ENCODE measurements at places on chromosomes 3 and 15. TPM values are rescaled to one million over a fixed set of nuclear protein-coding genes. Genes with fewer than 3 reads are reported as not detected.

Gene RFC4
- 45.6 TPM for polyA plus RNA-seq

Gene CGNL1
- 65.3 TPM for polyA plus RNA-seq

Gene LYZL4
- not detected for polyA plus RNA-seq

Gene DALRD3
- polyA plus RNA-seq: 72.7 TPM

Gene BNC1
- 0.23 TPM for polyA plus RNA-seq

Gene MAPK6
- polyA plus RNA-seq: 42.3 TPM

Gene KLHL25
- polyA plus RNA-seq: 12.8 TPM

Gene ACVR2B
- 19.0 TPM for polyA plus RNA-seq

Gene ARGFX
- not detected for polyA plus RNA-seq

GRCh38 chr15:55254916-55255679, 34.5 kb downstream of the RAB27A start:
- no peak for DNase-seq

DNA sequence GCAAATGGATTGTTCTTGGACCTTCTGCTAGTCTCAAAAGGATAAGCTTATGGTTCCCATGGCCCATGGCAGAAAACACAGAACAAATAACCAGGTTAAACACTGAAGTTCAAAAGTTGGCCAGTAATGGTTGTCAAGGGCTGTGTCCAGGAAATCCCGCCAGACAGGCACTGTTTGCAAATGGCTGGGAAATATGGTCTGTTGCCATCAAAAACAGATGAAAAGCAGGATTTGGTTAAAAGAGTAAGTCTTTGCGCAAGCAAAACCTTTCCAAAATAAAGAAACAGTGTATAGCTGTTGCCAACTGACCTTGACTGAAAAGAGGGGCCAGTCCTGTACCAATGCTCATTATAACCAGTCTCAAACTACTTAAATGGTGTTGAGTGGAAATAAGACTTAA, 58.6 kb downstream of the WWTR1 start:
- DNase-seq: no peak

- no peak for DNase-seq
These were observed 9.2 kb upstream of the ATP8B4 start for GRCh38 chr15:50128266-50128665.

GRCh38 chr3:71601811-71602210, 18.3 kb upstream of the FOXP1 start:
- no peak for DNase-seq

DNA sequence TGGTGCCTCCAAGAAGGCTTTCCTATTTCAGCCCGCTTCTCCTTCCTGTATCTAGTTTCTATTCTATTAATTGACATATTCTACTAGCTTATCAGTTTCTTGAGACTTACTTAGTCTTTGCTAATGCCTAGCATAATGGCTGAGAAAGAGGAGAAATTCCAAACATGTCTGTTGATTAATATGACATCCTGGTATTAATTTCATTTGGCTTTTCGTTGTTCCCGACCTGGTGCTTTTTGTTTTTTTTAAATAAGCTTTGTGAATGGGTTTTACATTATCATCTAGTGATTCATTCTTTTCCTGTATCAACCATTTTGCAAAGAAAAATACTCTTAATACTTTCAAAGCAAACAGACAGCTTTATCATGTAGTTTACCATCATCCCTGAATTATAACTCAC, 13.1 kb downstream of the WDR53 start:
- DNase-seq: no peak

GRCh38 chr15:64185146-64185911, 22.5 kb upstream of the PPIB start:
- no peak for DNase-seq

- DNase-seq: no peak
These were observed 5.8 kb downstream of the GPR171 start for GRCh38 chr3:151197228-151197627.

DNA sequence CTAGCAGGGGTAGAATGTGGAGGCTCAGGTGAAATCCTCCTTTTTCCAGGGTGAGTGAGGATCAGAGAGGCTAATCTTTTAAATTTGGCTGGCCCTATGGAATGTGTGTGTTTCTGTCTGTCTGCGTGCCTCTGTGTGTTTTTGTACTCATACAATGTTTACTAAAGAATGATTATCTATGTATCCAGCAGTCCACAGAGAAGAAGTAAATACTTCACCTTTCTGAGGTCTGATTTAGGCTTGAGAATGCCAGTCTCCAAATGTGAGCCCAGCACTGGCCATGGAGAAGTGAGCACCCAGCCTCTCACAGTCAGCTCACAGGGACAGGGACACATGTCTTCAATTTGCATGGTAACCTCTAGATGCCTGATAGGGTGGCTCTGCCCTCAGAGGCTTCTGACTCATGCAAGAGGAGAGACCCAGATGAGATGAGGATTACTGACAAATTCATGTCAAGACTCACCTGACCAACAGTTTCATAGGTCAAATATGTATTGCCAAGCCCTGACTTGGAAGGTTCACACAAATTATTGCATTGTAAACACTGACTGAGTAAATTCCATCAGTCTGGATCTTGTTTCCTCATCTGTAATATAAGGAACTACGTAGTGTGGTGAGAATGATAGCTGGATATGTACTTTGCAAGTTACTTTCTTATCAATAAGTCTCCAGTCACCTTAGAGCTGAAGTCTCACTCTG, 31.0 kb downstream of the ENTPD3 start:
- no peak for DNase-seq

DNA sequence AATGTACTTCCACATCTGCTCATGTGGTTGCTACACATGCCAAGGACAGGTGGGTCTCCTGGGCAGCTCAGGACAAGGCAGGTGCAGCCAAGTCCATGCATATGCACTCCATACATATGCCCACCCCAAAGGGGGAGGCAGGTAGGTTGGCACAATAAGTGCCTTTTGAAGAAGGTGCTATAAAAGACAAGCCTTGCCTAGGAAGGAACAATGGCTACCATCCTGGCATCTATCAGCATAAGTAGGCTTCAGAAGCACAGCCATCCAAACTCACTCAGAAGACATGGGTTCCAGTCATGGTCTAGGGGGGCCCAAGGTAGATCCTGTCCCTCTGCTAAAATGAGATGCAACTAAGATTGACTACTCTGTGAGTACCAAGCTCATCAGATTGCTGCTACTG, 34.6 kb downstream of the NBEAL2 start:
- DNase-seq: no peak

DNA sequence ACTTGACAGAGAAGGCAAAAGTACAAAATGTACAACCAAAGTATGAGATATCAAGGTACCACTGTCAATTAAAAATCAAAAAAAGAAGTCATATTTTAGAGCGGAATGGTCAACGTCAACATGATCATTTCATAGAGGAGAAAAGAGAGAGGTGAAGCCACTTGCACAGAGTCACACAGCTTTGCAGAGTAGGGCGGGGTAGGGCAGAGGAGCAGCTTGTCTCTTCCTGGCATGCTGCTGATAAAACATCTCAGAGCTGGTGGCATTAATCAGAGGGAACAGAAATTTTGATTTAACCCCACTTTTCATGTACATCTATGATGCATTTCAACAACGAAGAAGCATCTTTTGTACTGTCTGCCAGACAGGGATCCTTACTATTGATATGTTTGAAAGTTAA, 5.2 kb upstream of the IGF1R start:
- DNase-seq: no peak

DNA sequence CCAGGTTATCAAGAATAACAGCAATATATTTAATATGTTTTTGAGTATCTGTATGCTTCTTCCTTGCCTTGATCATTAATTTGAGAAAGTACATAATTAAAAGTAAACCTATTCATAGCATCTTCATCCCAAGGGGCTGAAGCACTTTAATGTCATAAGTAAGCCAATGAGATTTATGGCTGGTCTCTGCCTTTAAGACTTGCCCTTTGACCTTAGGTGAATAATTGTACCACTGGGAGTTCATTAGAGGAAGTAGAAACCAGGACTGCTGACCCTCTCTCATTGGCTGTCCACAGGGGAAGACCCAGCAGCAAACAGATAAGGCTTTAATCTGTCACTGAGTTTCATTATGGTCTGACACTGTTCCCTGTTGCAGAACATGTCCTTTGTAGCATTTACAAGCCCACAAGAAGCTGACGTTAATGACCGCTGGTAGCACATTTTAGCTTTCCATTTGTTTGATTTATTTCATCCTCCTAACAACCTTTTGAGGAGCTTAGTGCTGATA, 16.3 kb upstream of the ERC2 start:
- DNase-seq: no peak

GRCh38 chr3:13198264-13198879, 125.1 kb upstream of the IQSEC1 start:
- DNase-seq: no peak

GRCh38 chr15:75230551-75231371, 27.4 kb upstream of the GOLGA6C start:
- DNase-seq: no peak

DNA sequence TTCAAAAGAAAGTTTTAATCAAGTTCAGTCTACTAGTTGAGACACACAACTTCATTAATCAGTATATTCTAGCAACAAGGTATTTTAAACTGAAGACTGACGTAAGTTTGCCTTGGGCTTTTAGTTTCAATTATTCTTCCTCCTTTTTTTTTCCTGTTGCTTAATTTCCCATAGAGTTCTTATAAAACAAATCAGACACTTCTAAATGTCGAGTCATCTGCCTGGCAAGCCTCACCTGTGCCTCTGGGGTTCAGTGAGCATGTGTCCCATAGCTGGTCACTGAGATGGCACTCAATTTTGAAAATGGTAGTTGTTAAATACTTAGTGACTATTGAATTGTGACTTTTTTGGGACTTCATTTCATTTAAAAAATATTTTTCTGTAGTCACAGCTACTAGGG, 27.4 kb downstream of the NKIRAS1 start:
- DNase-seq: no peak

- DNase-seq: no peak
These were observed 162.0 kb downstream of the IMPG2 start for GRCh38 chr3:101158374-101158773.

- no peak for DNase-seq
These were observed 37.3 kb upstream of the CACNA1D start for GRCh38 chr3:53457068-53457467.

GRCh38 chr3:58530354-58530865, 6.6 kb downstream of the ACOX2 start:
- DNase-seq: no peak

GRCh38 chr15:50330921-50331320, 24.1 kb downstream of the GABPB1 start:
- no peak for DNase-seq

DNA sequence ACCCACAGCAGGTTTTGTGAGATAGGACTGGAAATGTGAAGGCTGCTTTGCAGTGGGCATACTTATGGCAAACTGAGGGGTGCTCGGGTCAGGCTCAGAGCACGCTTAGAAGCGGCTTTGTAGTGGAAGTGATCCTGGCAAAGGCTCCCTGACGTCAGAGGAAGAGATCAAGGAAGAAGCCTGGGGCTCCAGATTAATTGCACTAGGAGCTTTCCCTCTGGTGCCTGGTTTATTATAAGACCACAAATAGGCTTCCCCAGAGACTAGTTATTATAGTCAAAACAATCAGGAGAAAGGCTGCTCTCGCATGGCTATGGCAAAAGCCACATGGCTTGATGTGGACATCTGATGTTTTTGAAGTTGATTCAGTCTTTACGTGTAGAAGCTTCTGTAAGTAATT, 515.1 kb downstream of the GABRG3 start:
- DNase-seq: no peak

DNA sequence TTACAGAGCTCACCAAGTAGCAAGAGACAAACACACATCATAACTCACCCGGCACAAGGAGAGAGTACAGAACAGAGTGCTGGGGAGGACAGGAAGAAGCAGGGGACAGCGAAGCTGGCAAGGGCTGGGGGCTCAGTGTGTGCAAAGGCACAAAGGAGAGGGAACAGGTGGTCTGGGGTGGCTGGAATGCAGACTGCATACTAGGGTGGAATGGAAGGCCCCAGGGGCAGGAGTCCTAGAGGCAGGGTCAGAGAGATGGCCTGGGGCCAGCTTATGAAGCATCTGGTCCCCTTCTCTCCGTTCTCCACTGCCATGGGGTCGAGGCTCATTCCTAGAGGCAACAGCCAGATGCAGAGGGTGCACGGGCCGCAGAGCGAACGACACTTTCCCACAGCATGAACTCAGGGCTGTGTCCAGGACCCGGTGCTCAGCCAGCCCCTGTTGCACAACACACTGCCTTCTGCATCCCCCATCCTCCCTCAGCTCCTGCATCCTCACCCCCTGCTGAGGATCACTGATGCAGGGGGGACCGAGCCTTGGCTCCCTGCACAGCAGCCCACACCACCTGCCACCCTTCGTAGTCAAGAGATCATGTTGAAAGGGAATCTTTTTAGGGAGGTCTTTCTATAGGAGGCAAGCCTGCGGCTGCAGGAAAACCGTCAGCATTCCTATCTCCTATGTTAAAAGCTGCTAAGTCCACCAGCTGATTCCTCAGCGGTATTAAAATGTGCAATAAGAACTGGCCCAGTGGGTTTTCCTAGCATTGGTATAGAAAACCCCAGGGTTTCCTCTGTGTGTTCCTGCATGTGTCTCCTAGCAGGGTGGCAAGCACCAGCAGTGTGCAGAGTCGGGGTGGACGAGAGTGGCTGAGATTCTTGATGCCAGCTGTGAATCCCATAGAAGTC, 293.5 kb downstream of the UACA start:
- no peak for DNase-seq

DNA sequence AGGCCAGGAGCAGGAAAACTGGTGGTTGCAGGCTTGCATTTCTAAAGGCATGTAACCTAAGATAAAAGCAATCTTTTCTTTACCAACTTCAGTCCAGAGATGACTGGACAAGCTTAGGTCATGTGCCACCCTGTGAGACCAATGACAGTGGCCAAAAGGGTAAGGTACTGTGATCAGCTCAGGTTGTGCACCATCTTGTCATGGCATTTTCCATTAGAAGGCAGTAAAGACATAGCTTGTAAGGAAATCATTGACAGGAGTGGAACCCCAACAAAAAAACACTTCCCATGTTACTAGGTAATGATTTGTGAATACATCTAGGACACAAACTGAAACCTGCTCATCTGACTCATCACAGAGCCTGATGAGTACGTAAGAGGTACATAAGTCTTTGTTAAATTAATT, 35.2 kb downstream of the SSR3 start:
- no peak for DNase-seq

DNA sequence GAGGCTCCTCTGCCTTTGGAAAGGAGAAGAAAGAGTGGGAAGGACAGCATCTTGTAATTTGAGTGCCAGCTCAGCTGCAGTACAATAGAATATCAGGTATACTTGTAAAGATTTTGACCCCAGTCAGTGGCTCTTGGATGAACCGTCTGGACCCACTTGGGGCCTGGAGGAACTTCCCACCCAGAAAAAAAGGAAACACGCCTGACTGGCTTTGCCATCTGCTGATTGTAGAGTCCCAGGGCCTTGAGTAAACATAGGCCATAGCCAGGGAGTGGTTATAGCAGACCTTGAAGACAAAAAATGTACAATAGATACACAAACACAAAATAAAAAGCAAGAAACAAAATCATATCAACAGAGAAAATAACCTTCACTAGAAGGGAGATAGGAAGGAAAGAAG, 112.1 kb downstream of the GOLIM4 start:
- DNase-seq: no peak

GRCh38 chr15:41975669-41976068, 3.3 kb upstream of the EHD4 start:
- DNase-seq: no peak

- DNase-seq: peak; percentile 3
These were observed 66.2 kb upstream of the THSD4 start for GRCh38 chr15:71048913-71049675.

All from renal cortex interstitium (tissue), 15 donors.